ENCODE measurements at places on chromosomes 2 and 18.

DNA sequence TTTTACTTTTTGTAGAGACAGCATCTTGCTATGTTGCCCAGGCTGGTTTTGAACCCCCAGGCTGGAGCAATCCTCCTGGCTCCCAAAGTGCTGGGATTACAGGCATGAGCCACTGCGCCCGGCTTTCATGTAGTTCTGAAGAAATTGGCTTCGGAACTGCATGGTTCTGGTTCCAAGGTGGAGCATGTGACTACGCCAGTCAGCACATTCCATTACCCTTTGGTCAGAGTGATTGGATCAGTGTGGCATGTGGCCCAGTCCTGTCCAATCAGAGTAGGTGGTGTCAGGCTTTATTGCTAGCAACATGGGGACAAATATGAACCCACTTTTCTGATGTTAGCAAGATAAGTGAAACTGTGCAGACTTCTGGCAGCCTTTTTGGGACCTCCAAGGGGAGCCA lies 16.3 kb upstream of the ATOH8 start:
- peak; percentile 49 for DNase-seq

GRCh38 chr2:76429374-76429773 lies 718.7 kb upstream of the GCFC2 start:
- no peak for DNase-seq

- DNase-seq = peak; percentile 27
These were observed 40.1 kb upstream of the GRB14 start for GRCh38 chr2:164661349-164661748.

GRCh38 chr2:224208443-224208842 lies 169.4 kb upstream of the SERPINE2 start:
- no peak for DNase-seq

DNA sequence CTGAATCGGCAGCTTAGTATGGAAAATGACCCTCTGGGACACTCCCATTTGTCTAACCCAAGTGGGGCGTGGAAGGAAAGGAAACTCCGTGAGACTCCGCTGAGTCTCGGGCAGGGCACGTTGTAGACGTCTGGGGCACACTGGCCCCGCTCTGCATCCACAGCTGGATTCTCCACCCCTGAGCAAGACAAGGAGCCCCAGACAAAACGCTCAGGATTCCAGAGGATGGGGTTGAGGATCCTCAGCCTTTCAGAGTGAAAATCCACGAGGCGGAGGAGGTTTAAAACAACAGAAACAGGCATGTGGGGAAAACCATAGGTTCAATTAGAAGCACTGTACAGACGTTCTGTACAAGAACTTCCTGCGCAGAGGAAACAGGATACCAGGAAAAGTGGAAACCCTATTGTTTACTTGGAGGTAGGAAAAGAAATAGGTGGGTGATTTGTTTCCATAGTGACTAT lies 124.9 kb upstream of the ZNF236 start:
- peak; percentile 68 for DNase-seq

Measured in kidney glomerular epithelial cell (primary cell).